Stimulated activated CD4-positive, alpha-beta T cell treated with anti-CD3 and anti-CD28 coated beads, Interleukin-12 subunit alpha, Interleukin-12 subunit beta, amount 100 ng/mL, for 24 hours (primary cell): ENCODE measurements at places on chromosomes 2 and 18.

DNA sequence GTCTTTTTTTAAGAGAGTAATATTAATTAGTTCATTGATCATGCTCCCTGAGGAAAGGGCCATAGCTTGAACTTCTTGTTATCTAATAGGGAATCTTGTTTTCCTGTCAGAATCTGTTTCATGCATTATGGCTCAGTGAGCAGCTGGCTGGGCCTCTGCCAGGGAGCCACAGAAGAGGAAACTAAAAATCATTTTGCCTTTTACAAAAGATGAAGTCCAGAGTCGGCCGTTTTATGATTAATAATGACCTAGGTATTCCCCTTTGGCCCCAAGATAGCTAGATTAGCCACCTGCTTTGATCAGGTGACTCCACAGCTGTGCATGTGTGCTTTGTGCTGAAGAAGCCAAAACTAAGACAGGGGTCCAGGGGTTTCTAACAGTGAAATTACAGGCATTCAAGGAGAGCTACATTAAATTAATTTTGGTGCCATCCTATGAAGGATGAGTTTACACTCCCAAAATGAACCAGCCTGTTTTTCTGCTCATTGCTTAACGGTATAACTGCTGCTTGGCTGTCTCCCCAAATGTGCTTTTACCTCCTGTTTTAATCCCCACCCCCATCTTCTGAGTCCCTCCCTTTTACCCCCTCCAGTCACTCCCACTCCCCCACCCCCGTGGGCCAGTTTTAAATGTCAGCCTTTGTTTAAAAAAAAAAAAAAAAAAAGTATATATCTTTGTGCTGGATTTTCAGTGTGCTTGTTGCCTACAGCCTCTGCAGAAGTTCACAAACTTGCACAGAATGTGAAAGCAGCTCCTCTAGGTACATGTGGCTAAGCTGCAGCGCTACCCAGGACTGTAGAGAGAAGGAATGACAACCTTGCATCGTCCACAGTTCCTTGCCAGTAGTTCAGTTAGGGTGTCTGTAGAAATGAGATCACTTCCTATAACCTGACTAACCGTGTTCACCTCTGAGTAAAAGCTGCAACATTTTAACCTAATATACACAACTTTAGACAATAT, 93.1 kb downstream of the CABLES1 start:
- no peak for DNase-seq

DNA sequence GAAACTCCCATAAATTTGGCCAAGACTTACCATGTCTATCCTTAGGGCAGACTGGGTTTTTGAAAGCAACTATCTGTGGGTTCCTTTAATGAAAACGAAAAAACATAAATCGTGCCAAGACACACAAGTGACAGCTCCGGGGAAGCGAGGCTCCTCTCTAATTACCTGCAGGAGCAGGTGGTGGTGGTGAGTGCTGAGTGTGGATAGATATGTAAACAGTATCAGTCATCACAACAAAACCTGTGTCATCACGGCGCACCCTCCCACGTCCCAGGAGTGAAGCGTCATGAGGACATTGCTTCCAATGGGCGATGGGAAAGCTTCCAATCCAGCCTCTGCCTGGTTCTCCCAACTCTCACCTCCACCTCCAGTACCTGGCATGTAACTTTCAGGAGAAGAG, 31.3 kb downstream of the ACKR3 start:
- DNase-seq: no peak

DNA sequence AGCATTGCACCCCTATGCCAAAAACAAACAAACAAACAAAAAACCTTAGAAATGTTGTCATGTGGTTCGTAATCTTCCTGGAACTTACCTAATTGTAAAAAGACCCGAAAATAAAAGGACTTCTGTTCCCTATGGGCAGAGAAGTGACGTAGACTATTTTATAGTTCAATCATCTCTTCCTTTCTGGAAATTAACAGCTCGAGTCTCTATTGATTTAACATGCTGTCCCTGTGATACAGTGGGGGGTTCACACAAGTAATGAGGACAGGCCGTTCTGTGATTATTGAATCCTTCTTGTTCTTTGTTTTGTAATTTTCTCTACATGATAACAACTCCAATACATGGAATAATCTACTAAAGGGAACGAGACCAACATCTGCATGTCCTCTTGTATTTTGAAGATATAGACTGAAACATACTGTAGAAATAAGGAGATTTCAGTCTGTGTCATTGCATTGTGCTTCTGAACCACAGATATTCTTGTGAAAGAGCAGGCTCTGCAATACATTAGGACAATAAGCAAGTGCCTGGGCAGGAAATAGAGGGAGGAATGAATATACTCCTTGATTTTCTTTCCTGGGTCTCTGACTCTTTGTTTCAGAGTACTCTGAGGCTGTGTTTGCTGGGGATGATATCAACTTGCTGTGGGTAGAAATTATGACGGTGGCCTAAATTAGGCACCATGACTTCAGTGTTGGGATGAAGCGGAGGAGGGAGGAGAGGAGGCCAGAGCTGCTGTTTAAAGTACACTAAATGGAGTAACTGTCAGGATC, 65.7 kb upstream of the PPM1B start:
- no peak for DNase-seq

- no peak for DNase-seq
Measured at GRCh38 chr18:76952747-76953146, 130.4 kb downstream of the ZNF236 start.

DNA sequence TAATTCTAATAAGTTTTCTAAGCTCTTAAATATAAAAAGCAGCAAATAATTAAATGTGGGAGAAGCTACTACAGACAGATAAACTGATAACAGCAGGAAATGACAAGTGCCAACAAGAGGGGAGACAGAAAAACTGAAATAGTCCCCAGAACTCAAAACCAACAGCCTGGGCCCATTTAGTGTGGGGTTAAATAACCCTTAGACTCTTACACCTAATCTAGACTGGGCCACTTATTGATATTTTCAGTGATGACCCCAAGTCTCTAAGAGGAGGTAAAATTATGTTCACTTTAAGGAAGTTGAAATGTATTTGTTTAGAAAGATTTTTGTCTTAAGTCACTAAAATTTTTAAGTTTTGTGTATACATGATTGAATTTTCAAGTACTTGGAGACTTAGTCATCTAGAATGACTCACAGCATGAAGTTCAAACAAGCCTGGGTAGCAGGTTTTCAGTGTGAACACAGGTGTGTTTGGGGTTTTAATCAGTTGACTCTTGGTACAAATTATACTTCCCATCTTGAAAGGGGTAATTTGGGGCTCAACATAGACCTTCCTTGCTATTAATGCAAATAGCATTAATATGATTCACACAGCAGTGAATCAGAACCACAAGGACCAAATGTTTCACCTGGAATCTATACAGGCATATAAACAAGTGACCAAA, 54.9 kb upstream of the MYO3B start:
- no peak for DNase-seq
